ENCODE measurements at places on chromosomes 2 and 18.
A peak's percentile ranks its signal among the peaks of the same experiment; 100 is the strongest.

DNA sequence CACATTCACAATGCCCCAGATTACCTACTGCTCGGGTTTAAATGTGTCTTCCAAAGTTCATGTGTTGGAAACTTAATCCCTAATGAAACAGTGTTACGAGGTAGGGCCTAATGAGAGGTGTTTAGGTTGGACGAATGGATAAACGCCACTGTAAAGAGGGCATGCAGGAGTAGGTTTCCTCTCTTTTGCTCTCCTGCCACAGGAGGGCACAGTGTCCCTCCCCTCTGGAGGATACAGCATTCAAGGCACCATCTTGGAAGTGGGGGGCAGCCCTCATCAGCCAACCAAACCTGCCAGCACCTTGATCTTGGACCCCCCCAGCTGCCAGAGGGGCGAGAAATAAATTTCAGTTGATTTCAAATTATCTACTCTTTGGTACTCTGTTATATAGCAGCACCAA is 103.5 kb downstream of the TSHZ1 start:
- DNase-seq: no peak

- no peak for DNase-seq
Observed at GRCh38 chr2:219112651-219113338, 47.8 kb downstream of the NHEJ1 start.

DNA sequence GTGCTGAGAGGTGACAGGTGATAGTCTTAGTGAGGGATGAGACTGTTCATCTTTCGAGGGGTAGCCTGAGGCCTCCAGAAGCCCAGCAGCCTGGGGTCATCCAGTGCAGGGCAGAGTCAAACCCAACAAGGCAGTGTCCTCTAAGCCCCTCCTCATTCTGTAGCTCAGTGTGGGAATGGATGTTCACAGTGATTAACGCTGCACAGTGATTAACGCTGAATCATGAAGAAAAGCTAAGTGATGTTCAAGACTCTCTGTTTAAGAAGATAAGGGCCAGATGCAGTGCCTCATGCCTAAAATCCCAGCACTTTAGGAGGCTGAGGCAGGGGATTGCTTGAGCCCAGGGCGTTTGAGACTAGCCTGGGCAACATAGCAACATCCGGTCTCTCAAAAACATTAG is 56.3 kb upstream of the LAPTM4A start:
- no peak for DNase-seq

- DNase-seq: peak; percentile 85
Observed at GRCh38 chr18:79951545-79952455, at the start of gene SLC66A2. TSS of gene SLC66A2 (minus strand) at chr18:79951653. CDS start at chr18:79950926, 727 bp downstream.

GRCh38 chr2:233100192-233100998 is 40.3 kb downstream of the INPP5D start:
- no peak for DNase-seq
